ENCODE measurements at places on chromosomes 7 and 10.

DNA sequence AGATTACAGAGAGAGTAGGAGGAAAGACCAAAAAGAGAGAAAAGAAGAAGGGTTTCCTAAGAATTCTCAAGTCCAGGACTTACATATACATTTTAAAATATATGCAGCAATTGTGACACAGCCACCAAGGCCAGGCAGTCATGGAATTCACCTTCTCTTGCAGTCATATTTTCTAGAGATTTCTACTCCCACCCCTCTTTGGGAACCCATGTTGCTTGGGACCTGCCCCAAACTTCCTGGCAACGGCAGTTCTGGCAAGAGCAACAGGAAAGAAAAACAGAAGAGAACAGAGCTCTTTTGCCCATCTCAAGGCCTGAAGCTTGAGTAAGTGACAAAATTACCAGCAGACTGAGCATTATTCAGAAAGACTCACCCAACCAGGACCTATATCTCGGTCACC, 128.3 kb upstream of the ASAH2 start:
- DNase-seq, result no peak

DNA sequence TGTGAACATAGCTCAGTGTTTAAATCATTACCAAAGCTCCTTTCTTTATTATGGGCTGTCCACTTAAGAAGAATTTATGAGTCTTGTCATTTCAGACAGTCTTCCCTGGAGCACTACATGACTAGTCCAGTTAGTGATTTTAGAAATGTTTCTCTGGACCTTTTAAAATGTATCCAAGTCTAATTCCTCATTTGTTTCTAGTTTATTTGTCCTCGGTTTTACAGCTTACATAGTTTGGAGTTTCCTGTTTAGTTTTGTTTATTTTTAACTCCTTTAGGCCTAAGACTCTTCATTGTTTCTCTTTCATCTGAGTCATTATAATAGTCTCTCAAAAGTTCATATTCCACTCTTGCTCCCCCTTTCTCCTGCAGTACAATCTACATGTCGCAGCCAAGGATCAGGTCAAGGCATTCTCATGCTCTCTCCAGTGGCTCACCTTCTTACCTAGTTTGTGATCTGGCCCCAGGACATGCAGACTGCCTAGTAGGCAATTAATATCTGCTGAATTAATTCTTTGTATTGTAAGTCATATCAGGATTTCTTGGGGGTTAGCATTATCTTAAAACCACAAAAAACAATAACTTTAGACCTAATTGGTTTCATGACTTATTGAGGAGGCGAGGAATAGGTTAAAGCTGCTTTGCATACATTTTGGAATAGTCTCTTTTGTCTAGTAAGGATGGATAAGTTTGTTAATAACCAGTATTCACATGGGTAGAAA, 93.8 kb downstream of the MAPK8 start:
- DNase-seq, result no peak

DNA sequence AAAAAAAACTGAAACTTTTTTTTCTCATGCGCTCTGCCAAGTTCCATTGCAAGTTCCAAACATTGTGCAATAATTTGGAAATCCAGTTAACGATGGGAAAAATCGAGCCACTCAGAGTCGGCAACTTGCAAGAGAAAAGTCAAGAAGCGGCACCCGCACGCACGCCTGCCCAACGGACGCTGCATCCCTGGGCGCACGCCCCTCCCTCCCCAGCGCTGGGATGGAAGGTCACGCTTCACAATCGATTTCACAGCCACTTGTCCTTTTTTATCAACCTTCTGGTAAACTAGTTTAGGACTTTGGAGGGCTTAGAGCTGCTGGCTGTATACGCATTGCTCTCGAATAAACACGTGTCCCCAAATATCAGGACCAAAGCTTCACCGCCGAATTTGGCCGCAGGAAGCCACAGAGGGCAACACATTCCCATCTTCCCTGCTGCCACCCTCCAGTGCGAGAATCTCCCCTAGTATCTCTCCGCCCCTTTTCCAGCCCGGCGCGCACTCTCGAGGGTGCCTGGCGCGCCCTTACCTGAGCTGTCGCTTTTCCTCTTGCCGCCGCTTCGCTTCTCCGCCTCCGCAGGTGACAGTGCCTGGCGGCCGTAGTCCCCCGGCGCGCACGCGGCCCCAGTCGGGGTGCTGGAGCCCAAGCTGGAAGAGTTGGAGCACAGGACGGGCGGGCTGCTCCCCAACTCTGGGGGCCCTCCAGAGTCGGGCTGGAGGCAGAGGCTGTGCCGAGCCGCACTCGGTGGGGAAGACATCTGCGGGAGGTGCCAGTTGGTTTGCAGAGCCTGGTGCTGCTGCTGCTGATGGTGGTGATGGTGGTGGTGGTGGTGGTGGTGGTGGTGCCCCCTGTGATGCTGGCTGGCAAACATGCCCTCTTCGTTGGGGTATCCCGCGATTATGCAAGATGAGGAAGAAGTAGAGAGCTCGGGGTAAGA, 857 bp downstream of the MEOX2 start:
- DNase-seq, result no peak

GRCh38 chr7:158190756-158191155, 396.9 kb downstream of the PTPRN2 start:
- no peak for DNase-seq

- DNase-seq, result no peak
Observed at GRCh38 chr10:126021833-126022500, 125.6 kb downstream of the FANK1 start.

DNA sequence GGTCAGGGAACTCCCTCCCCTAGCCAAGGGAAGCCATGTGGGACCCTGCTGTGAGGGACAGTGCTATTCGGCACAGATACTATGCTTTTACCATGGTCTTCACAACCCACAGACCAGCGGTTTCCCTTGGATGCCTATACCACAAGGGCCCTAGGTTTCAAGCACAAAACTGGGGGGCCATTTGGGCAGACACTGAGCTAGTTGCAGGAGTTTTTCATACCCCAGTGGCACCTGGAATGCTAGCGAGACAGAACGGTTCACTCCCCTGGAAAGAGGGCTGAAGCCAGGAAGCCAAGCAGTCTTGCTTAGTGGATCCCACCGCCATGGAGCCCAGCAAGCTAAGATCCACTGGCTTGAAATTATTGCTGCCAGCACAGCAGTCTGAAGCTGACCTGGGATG, 156.8 kb downstream of the THSD7A start:
- no peak for DNase-seq

- DNase-seq, result peak; percentile 20
Observed at GRCh38 chr7:142303650-142304049, 45.8 kb upstream of the PRSS58 start.

- no peak for DNase-seq
Observed at GRCh38 chr10:28139138-28139537, 140.3 kb upstream of the ODAD2 start.

DNA sequence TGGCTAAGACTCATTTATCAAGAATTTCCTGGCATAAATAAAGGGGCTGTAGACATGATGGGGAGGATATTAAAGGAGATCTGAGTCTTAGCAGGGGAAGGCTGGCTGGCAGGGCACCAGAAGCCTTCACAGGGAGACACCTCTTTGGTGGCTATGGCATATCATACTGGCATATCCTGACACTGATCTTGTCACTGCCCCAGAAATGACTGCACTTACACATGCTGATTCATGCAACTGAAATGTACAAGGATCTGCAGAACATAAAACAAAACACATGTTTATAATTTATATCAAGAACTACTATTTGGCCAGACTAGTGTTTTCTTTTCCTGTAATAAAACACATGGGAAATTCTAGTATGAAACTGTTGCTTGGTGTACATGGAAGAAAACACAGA, 5.5 kb upstream of the LIPN start:
- DNase-seq, result no peak

DNA sequence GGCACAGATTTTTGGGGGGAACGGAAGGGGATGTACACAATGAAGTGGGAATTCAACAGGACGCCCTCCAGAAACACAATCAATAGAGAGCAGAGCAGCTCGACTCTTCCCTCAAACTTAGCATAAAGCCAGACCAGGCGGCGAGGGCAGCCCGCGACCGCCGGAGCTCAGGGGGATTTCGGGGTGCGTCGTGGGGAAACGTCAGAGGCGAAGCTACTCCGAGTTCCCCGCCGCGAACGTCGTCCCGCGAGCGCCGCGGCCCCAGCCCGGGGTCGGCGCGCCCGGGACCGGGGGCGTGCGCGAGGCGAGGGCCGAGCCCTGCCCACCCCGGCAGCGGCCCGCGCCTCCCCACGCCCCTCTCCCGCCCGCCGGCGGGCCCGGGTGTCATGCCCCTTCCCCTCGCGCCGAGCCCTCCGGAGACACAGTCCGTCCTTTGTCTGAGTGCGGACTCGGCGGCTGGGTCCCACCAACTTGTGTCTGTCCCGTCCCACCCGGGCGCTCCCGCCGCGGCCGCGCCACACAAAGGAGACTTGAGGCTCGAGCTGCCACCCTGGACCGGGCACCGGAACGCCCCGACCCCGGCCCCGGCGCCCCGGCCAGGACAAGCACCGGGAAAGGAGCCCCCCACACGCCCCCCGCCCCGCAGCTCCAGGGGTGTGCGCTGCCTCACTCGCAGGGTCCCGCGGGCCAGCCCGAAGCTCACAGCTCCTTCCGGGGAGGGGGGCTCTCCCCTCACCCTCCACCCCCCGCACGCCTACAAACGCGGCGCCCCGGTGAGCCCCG, 634 bp downstream of the EZH2 start:
- peak; percentile 65 for DNase-seq
